ENCODE measurements at places on chromosomes 1 and 21.
A peak's percentile ranks its signal among the peaks of the same experiment; 100 is the strongest.

GRCh38 chr21:41373253-41373652 is 11.4 kb downstream of the MX2 start:
- DNase-seq: peak; percentile 19

GRCh38 chr21:33380483-33380998 is 22.7 kb upstream of the IFNGR2 start:
- peak; percentile 93 for DNase-seq

GRCh38 chr1:226548256-226549093 is at the start of gene STUM:
TSS of gene STUM (plus strand) at chr1:226548764. CDS start at chr1:226548905, 141 bp downstream.
- peak; percentile 30 for DNase-seq

GRCh38 chr1:61377242-61377958 is 295.0 kb downstream of the NFIA start:
- no peak for DNase-seq

- DNase-seq: no peak
Measured at GRCh38 chr1:116445534-116445933, 72.5 kb downstream of the ATP1A1 start.

- no peak for DNase-seq
Measured at GRCh38 chr1:205470131-205470530, 14.3 kb upstream of the BLACAT1 start.

DNA sequence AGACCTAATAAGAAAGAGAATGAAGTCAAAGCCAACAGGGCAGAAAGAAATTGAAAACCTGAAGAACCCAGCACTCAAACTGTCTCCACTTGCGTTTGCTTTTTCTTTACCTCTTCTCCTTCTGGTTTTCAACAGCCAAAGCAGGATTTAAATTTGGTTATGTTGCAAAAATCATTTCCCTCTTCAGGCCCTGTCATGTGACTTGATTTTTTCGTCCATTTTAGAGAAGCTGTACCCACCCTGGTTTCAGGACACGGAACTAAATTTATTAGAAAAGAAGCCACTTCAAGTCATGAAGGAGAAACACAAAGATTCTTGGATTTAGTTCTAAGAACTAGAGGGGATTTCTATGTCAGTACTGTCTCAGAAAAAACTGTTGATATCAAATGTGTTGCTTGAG is 1.0 kb upstream of the SYNJ1 start:
- no peak for DNase-seq

- no peak for DNase-seq
Measured at GRCh38 chr1:3093898-3094626, 25.1 kb downstream of the PRDM16 start.

GRCh38 chr1:59434336-59434735 is 137.4 kb downstream of the FGGY start:
- no peak for DNase-seq

- DNase-seq: no peak
Measured at GRCh38 chr1:170145770-170146676, at the start of gene NTMT2. TSS of gene NTMT2 (plus strand) at chr1:170145959. CDS start at chr1:170146108, 149 bp downstream.

DNA sequence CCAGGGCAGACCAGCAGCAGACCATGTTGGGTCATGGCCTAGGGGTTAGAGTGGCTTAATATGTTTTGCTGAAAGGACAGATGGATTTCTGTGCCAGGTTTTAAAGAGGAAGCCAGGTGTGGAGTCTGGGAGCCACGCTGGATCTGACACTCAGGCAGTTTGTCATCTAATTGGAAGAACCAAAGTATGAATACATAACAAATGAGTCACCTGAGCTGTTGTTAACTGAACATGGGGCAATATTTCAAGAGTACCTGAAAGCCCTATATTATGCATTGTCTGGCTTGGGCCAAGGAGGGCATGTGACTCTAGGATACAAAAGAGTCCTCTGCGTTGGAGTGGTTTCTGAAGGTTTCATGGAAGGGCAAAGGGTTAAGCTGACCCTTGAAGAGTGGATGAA is 70.6 kb downstream of the LMO4 start:
- DNase-seq: no peak

DNA sequence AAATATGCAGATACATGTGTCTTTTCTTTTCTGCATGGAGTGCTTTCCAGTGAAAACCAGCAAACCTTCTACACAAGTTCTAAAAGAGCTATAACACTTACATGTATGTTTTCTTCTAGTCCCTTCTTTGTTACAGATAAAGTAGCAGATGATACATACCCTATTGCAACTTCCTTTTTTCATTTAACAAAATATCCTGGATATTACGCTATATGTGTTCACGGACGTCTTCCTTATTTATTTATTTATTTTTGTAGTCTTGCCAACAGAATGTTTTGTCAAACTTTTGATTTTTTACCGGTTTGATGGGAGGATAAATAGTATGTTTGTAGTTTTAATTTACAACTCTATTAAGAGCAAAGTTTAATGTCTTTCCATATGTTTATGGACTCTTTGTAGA is 5.2 kb upstream of the GALNT2 start:
- DNase-seq: no peak

- DNase-seq: no peak
Measured at GRCh38 chr1:87983841-87984240, 655.2 kb downstream of the LMO4 start.

DNA sequence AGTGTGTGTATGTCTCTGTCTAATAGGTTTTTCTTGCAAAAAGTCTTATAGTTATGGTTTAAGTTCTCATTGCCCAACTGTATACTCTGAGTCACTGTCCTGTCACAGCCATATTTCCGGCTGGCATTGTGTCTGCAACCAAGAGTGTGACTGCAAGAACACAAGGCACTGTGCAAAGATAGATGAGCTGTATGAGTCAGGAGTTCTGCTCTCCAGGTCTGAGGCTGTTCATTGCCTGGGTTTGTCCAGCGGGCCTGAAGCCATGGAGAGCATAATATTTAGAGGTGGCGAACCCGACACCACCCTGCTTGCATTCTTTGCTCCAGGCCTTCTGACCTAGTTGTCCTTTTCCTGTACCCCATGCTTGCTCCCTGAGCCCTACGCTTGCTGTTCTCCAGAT is 50.9 kb upstream of the CNIH3 start:
- DNase-seq: no peak

DNA sequence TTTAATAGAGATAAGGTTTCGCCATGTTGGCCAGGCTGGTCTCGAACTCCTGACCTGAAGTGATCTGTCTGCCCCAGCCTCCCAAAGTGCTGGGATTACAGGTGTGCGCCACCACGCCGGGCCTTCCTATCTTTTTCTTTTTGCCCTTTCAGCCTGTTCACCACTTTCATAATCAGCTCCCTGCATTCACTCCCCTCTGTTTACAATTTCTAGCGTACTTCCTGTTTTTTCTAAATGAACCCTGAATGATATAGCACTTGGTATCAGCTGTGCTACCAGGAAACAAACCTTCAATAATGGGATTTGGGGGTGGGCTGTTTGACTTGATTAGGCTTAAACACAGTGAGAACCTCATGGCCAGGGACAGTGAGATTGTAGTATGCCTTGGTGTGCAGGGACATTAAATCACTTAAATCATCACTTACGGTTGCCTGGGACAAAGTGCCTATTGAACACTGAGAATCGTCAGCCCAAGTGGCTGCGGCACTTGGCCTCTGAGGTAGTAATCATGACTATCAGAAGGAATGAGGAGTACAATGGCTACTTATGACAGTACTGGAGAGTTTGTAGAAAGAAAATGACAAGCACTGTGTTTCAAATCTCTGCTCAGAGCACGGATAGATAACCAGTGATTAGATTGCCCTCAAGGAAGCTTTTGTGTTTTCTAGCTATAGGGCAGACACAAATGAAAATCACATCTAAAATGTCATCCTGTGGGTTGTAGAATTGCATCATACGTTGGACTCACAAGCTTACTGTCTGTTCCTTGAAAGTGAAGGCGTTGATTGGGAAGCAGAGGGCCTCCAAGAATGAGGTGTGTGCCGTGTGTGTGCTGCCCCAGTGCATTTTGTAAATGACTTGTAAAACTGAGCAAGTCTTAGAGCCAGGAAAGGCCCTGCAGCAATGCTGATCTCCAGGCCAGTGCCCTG is 661.8 kb downstream of the MATN1 start:
- DNase-seq: no peak

DNA sequence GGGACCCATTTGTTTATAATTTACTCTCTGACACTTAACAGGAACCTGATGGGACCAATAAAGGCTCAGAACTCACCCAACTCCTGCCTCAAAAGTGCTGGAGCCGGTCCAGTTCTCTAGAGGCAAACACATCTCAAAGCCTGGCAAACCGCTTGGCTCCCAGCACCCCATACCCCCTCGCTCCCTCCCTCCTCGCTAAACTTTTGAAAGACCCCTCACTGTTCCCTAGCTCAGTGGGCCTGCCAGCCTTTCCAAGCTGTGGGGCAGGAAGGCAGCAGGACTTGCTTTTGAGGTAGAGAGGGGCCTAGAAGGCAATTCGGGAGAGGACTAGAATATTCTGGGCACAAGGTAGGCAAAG is 40.2 kb downstream of the PAX7 start:
- no peak for DNase-seq

- DNase-seq: no peak
Measured at GRCh38 chr1:201655910-201656309, 117.0 kb downstream of the NAV1 start.

DNA sequence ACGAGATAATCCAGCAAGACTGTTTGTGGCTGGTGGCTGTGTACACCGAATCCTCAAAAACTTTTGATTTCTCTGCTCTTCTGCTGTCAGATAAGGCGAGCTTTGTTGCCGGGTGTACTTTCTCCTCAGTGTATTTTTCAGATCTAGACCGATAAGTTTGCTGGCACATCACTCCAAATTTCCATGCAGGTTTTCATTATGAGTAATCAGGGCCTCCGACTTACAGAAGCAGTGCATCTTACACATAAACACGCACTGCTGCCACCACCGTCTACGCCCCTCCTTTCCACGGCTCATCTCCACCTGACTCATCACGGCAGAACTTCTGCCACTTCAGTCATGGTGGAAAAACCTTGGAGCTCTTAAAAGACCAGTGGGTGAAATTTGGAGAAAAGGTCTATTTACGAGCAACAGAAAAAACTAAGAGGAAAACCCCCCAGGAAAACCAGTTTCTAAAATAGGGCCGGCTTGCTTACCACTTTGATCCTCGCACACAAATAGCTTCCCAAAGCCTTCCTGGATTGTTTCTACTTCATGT is 7.7 kb downstream of the ZBTB21 start:
- DNase-seq: peak; percentile 79

DNA sequence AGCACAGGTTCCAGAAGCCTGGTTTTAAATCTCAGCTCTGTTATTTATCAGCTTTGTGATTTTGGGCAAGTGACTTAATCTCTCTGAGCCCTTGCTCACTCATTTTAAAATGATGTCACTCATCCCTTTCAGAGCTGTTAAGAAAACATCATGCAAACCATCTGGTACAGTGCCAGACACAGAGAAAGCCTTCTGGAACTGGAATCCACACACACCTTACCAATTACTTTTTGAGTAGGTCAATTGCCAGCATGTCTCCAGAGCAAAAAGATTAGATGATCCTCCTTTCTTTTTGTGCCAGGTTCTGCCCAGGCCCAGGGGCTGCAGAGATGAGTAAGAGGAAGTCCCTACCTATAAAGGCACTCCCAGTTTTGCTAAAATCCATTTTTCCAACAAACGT is 61.3 kb downstream of the ROR1 start:
- DNase-seq: no peak

- DNase-seq: no peak
Measured at GRCh38 chr21:30189773-30190172, 23.2 kb upstream of the CLDN17 start.

DNA sequence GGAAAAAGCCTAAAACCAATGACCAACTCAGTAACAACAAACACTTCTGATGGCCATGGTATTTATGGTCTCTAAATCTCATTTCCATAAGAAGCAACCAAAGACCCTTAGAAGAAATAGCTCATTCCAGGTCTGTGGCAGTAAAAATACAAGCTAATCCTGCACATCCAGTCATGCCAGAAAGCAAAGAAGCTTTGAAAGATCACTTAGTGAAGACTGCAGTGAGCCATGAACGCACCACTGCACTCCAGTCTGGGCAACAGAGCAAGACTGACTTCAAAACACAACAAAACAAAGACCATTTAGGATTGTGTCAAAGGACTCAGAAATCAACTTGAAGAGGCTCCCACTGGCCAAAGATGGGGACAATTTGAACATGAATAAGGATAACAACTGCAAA is 18.4 kb upstream of the ELK4 start:
- DNase-seq: no peak

DNA sequence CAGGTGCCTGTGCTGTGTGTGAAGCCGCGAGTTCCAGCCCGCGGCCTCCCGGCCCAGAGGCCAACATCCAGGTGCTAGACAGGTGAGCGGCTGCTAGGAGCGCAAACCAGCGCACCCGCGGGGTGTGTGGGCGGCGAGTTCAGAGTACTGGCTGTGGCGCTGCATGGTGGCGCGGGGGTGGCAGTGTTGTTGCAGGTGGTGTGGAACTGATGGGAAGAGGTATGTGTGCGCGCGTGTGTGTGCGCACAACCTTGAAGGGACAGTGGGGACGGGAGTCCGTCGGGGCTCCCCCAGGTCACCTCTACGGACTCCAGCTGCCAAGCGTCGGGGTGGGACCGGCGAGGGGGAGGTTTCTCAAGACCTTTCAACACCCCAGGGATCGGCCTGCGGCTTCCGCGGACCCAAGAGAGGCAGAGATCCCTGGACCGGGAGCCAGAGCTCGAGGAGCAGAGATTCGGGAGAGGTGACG is 433 bp upstream of the DMBX1 start:
- DNase-seq: peak; percentile 61

DNA sequence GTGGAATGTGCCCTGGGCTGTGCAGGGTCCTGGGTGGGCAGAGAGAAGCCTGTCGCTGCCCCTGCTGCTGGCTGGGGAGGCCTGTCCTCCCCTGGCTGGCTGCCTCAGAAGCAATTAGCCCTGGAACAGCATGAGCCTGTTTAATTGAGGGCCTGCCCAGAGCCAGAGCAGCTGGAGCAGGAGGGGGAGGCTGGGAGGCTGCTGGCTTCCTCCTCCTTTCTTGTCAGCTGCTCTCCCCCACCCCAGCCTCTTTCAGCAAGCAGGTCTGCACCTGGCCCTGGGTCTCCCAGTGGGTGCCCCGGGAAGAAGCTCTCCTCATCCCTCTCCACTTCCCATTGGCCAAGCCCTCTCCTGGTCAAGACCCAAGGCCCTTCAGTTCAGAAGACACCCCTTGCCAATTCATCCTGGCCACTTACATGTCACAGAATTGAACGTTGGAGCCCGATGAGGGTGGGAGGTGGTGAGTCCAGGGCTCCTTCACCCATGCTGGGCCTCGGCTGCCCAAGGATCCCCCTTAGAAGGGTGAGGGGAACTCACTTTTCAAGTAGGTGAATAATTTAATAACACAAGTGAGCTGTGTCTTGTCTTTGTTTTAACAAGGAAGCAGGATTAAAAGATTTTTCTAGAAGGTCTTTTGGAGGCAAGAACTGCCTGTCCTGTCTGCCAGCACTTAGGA is 13.2 kb downstream of the AMPD2 start:
- peak; percentile 17 for DNase-seq

- DNase-seq: no peak
Measured at GRCh38 chr1:245179706-245180105, 24.9 kb downstream of the KIF26B start.

- no peak for DNase-seq
Measured at GRCh38 chr1:31108861-31109260, 43.3 kb upstream of the PUM1 start.

DNA sequence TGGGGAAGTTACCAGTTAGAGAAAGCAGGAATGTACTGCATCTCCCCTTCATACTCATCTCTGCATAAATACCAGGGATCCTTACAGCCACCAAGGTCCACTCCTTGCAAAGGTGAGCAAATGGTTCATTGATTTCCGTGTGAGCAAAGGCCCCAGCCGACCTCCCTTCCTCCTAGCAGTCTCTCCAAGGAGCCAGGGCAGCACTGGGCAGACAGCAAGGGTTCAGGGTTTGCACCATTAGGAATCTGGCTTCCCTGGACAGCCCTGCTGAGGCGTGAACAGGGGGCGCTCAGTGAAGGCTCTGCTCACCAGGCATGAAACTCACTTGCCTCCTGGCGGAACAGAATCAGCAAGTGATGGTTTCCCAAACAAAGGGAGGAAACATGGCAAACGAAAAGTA is 65.7 kb downstream of the MRPL37 start:
- no peak for DNase-seq
